Stimulated activated CD8-positive, alpha-beta memory T cell treated with anti-CD3 and anti-CD28 coated beads, Interleukin-2, amount 100 ng/mL, for 48 hours (primary cell): ENCODE measurements at places on chromosomes 1 and 21.
A peak's percentile ranks its signal among the peaks of the same experiment; 100 is the strongest.

GRCh38 chr1:65207317-65207716 lies 59.3 kb downstream of the AK4 start:
- DNase-seq, result no peak

DNA sequence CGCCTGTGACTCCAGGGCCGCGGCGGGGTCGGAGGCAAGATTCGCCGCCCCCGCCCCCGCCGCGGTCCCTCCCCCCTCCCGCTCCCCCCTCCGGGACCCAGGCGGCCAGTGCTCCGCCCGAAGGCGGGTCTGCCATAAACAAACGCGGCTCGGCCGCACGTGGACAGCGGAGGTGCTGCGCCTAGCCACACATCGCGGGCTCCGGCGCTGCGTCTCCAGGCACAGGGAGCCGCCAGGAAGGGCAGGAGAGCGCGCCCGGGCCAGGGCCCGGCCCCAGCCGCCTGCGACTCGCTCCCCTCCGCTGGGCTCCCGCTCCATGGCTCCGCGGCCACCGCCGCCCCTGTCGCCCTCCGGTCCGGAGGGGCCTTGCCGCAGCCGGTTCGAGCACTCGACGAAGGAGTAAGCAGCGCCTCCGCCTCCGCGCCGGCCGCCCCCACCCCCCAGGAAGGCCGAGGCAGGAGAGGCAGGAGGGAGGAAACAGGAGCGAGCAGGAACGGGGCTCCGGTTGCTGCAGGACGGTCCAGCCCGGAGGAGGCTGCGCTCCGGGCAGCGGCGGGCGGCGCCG lies at the start of gene SIM2:
SIM2 (plus strand) TSS at position 135 of the 565 bp plus-strand sequence. CDS start 632 bp downstream, outside the sequence.
- no peak for DNase-seq

GRCh38 chr1:205598841-205599668 lies 32.8 kb downstream of the ELK4 start:
- DNase-seq, result no peak

GRCh38 chr1:20958430-20958829 lies 171.3 kb upstream of the HP1BP3 start:
- DNase-seq, result no peak

DNA sequence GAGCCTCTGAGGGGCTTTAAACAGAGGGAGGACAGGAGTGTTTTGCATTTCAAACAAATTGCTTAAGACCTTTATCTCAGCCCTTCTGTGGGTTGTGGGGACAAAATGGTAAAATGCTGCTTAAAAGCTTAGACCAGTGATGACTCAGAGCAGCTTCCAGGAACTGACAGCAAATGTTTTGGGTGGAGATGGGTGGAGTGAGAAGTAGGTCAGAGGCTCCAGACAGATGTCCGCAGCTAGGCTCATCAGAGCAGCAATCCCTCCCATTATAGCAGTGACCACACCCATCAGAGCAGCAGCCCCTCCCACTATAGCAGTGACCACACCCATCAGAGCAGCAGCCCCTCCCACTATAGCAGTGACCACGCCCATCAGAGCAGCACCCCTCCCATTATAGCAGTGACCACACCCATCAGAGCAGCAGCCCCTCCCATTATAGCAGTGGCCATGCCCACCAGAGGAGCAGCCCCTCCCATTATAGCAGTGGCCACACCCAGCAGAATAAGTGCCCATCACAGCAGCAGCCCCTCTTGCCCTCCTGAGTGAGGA lies 532.2 kb downstream of the MATN1 start:
- peak; percentile 10 for DNase-seq

DNA sequence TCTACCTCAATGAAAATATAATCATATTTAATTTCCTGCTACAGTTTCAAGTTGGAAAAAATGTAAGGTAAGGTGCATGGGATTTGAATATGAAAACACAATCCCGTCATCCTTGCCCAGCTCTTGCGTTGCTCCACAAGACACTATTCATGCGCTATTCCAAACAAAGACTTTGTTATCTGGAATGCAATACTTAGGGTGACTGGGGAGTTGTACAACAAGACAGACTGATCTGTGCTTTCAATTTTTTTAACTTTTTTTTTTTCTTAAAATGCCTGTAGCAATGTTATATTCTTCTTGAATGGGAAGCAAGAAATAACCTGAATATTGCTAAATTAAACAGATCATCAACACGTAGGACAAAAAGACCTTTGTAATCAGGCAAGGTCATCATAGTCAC lies 1077.2 kb downstream of the TTLL7 start:
- no peak for DNase-seq

DNA sequence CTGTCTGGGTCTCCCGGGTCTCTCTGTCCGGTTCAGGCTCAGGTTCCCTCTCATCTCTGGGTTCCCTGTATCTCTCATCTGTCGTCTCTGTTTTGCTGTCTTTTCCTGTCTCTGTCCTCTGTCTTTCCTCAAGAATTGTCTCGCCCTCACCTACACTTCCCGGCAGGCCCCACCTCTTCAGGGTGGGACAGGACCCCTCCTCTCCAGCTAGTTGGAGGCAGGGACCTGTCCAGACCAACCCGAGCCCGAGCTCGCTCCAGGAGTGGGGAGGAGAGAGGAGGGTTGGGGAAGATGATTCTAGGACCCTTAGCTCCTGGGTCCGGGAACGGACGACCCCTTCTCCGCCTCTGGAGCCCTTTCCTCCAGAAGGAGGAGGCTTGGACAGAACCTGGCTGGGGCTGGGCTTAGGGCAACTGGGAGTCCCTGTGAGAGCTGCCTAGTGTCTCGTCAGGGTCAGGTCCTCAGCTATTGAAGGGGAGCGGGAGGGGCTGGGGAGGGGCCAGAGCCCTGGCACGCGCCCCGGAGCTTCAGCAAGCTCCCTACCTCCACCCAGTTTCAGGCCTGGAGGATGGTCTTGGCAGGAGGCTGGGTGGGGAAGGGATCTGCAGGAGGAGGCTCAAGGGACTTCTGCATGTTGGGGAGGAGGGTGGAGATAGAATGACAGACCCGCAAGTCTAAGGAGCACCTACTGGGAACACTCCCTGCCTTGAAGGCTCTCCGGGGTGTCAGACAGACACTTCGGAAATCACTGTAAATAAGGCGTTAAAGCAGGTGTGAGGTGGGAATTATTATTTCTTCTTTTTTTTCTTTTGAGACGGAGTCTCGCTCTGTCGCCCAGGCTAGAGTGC lies 26.3 kb upstream of the EPB41 start:
- no peak for DNase-seq

DNA sequence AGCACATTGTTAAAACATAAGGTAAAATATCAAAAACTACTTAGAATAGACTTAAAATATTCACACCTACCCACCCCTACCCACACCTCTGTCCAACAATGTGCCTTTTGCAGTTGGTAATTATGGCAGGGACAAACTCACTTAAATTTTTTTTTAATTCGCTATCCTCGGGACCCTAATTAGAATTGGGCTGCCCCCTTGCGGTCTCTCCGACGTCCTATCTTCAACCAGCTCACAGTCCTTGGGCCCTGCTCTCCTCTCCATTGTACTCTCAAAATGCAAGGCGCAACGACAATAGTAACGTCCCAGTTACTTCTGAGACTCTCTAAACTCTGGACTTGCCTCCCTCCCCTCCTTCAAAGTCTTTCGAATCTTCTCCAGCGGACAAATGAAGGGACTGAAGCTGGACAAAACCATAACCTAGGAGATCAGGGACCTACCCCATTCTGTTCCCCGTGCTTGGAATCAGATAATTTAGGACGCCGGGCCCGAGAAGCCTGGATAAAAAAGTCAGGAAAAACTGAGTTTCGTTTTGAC lies 1.1 kb upstream of the CIART start:
- DNase-seq, result peak; percentile 35

DNA sequence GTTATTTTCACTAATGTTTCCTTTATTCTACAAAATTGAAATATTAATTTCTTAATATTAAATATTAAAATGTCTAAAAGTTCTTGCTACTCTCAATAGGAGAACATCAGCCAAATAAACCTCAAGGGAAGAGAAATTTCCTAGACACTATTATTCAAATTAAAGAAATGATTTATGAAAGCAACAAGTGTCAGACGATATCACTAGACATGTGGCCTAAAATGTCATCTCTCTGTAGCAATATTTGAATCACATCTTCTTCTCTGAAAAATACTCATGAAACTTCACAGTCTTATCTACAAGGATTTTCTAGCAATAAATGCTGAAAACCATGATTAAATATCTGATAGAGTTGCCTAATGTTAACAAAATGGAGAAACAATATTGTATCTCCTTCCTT lies 2.5 kb upstream of the SERBP1 start:
- DNase-seq, result no peak

DNA sequence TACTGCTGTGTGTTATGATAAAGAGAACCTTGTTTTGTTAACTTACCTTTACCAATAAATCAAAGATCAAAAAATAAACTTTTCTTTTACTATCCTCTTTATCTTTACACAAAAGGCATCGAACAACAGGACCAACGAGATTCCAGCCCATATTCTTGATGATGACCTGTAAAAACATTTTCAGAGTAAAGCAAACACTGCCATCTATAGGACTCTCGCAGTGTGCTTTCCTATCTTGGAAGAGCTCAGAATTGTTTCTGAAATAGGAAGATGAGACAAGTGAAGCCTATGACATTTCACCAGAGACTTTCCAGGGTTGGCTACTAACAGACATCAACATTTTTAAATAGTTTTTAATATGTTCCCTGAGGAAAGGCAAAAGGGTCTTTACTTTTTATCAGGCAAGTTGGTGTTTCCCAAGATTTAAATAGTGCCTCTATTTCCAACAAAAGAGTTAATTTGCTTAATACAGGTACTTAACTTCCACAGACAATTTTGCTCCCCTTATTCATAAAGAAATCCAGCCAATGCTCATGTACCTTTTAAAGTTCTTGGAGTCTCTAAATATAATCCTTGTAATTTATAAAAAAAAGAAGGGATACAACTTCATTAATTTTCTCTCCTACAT lies 7.3 kb downstream of the GLMN start:
- DNase-seq, result no peak

- no peak for DNase-seq
Measured at GRCh38 chr1:172325531-172325930, 95.0 kb upstream of the C1orf105 start.

GRCh38 chr1:76073481-76073880 lies 1.1 kb upstream of the ST6GALNAC3 start:
- DNase-seq, result no peak

DNA sequence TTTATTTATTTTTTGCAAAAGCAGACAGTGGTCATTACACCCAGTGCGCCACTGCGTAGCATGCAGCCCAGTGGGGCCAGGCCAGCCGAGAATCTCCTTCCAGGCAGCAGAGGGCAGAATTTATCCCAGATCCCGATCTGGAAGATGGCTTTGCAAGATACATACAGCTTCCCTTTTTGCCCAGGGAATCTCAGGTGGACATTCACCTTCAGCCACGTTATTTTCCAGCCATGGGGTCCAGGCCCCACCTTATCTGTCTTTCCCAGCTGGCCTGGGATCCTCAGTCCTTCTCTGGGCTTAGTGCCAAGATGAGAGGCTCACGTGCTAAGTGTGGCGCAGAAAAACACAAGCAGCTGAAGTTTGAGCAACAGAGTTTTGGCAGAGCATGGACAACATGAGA lies 123.6 kb downstream of the AJAP1 start:
- no peak for DNase-seq

GRCh38 chr1:5670590-5671350 lies 321.5 kb downstream of the NPHP4 start:
- no peak for DNase-seq

- no peak for DNase-seq
Measured at GRCh38 chr1:241645199-241645598, 5.0 kb upstream of the CHML start.

DNA sequence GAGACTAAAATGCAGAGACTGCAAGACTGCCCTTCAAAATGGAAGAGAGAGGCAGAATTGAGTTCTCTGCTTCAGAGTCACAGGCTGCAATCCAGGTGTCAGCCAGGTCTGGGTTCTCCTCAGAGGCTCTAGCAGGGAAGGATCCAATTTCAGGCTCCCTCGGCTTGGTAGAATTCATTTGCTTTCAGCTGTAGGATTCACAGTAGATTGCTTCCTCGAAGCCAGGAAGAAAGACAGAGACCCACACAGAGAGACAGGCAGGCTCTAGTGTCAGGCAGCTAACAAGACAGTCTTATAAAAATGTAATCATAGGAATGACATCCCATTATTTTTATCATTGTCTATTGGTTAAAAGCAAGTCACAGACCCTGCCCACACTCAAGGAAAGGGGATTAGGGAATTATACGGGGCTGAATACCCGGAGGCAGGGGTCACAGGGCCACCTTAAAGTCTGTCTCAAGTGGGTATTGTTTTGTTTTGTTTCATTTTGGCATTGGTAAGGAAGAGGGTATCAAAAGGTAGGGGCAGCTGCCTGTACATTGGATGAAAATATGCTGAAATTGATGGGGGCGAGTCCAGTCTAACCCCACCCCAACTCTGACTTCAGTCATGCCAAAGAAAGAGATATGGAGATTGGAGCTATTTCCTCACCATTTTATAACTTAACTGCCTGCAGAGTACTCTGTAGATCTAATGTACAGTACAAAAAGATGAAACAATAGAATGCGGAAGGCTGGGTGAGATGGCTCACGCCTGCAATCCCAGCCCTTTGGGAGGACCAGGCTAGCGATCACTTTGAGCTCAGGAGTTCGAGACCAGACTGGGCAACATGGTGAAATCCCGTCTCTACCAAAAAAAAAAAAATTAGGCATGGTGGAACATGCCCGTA lies 9.5 kb upstream of the TBCE start:
- DNase-seq, result no peak

DNA sequence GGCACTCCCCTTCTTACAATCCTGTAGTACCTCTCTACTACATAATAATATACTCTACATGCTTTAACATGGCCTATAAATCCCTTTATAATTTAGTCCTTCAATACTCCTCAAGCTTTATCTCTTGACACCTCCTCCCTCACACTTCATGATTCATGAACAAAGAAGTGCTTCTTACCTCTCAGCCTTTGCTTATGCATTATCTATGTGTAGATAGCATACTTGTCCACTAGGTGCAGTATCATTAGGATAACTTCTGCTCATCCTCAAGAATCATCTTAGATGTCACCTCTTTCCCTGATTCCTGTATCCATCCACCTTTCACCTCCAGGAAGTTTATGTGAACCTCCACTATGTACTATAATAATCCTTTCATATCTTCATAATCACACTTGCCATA lies 74.4 kb downstream of the COL24A1 start:
- no peak for DNase-seq

DNA sequence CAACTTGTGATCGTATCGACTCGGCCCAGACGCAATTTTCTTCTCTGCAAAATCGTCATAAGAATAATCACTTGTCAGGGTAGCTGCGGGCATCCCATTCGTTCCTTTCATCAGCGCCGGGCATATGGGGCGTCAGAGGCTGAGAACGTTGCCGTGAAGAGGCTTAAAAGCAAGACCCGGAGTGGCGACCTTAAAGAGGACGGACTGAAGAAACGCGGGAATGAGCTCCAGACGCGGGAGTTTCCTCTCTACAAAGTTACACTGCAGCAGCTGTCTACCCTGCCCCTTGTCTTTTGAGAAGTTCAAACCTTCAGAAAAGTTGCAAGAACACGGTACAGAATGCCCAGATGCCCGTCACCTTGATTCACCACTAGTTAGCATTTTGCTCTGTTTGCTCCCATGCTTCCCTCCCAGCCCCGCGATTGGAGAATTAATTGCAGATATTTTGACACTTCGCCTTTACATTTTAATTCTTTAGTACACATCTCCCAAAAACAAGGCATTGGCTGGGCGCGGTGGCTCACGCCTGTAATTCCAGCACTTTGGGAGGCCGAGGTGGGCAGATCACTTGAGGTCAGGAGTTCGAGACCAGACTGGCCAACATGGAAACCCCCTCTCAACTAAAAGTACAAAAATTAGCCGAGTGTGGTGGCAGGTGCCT lies 967 bp downstream of the CENPS start:
- no peak for DNase-seq

- peak; percentile 9 for DNase-seq
Measured at GRCh38 chr1:183416850-183417771, 1.1 kb downstream of the NMNAT2 start.

GRCh38 chr21:45105906-45106485 lies 31.6 kb downstream of the ADARB1 start:
- no peak for DNase-seq

GRCh38 chr1:212500983-212501382 lies 68.3 kb downstream of the NENF start:
- DNase-seq, result no peak
